Fibroblast of villous mesenchyme (primary cell): ENCODE measurements at places on chromosomes 5 and 9.

- no peak for DNase-seq
These were observed 66.2 kb downstream of the DRD1 start for GRCh38 chr5:175377816-175378215.

DNA sequence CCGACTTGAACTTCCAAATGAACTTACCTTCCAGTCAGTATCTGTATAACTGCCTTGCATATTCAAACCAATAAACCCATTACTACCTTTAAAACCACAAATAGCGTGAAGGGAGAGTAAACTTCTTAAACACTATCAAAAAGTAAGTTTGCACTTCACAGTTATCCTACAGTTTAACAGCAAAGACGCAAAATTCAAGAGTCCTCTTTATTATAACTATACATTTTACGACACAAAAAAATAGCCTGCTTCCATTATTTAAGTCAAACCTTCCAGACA lies 1.8 kb downstream of the PTBP3 start:
- no peak for DNase-seq

- DNase-seq = no peak
These were observed 21.4 kb downstream of the PIP5K1B start for GRCh38 chr9:68726489-68726888.

GRCh38 chr5:930866-931265 lies 38.2 kb downstream of the TRIP13 start:
- DNase-seq = no peak

DNA sequence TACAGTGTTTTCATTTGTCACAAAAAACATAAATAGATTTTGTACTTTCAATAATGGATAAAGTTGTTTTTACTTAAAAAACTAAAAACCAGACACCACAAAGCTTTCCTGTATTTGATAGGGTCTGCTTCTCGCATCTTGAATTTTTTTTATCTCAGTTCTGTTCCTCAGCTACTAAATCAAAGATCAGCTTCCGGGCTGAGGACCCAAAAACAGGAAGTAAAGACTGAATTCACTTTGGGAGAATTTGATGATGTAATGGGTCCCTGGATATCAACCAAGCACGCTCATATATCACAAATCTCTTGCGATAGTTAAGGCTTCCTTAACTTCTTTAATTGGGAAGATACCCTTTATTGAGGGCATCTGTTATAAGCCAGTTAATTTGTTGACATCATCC lies 24.1 kb downstream of the ITK start:
- DNase-seq = no peak

GRCh38 chr5:142906863-142907671 lies 136.9 kb downstream of the ARHGAP26 start:
- DNase-seq = peak; percentile 73

DNA sequence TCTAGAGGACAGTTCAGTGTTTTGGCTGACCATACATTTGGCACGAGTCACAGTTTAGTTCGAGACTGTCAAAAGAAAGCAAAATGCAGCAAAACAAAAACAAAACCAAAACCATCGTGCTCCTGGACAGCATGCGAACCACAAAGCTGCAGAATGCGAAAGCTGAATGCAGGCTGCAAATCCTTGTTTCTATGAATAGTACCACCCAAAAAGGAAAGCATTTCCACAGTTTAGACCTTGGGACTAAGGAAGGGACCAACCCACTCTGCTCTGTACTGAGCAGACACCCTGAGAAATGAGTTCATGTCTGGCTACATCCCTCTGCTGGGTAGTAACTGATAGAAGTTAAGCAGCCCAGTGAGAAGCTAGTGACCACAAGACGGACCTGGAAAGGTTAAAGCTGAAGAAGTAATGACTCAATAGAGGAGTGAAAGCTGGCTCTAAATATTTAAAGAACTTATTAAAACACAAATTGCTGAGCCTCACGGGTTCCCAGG lies 3.9 kb downstream of the GCNT4 start:
- peak; percentile 75 for DNase-seq

DNA sequence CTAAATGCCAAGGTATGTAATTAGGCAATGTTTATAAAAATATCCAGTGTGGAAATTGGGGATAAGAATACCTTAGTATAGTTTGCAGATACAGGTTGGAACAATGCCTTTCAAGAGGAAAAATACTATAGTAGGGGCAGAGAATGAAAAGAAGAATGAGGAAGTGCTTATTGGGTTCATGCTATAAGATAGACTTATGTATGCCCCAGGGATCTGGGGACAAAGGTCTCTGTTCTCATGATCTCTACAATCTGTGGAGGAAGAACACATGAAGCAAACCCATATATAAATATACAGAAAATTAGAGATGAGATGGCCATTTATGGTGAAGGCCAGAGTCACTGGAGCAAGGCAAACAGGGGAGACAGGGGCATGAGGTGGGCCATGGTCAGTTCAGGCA lies 106.5 kb upstream of the DAB2 start:
- no peak for DNase-seq

DNA sequence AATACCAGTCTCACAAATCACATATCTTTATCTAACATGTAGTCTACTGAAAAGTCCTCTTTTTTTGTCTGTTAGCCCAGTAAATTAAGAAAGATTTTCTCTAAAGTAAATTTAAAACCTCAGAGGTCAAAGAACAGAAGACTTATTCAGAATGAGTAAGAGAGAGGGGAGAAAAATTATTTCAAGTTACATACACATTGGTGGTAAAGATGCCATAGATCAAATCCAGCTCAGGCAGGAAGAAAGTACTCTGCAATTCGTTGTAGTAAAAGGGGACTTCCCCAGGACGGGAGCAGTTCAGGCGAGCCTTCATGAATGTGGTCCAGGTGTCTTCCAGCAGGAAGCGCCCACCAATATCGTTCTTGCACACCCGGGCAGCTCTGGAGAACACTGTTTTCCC lies 344.1 kb downstream of the SEMA5A start:
- DNase-seq = no peak

- no peak for DNase-seq
These were observed 13.0 kb downstream of the UBAP2 start for GRCh38 chr9:34035656-34036055.

DNA sequence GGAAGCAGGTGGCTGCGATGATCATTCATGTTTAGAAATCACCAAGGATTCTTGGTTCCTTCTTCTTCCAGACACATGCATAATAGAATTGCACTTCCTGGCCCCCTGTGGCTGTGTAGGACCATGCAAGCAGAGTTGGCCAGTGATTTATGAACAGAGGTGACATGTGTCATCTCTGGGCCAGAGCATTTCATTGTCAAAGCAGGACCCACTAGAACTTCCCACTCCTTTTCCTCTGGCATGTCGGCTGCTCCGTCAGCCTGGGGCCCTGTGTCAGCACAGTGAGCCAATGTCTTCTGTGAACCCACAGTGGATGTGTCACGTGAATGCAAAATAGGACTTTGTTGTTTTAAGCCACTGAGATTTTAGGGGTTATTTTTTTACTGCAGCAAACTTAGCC lies 59.2 kb downstream of the HSD17B3 start:
- DNase-seq = peak; percentile 11

DNA sequence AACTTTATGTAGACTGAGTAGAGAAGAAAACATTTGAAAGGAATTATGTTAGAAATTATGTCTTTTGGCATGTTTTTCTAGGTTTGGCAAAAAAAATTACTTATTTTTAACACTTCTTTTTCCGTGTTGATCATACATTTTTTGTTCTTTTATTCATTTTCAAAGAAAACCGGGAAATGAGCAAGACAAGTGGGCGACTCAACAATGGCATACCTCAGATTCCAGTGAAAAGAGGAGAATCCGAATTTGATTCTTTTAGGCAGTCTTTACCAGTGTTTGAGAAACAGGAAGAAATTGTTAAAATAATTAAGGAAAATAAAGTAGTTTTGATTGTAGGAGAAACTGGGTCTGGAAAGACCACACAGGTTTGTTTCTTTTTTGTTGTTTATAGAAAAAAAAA lies 12.9 kb downstream of the YTHDC2 start:
- DNase-seq = no peak

DNA sequence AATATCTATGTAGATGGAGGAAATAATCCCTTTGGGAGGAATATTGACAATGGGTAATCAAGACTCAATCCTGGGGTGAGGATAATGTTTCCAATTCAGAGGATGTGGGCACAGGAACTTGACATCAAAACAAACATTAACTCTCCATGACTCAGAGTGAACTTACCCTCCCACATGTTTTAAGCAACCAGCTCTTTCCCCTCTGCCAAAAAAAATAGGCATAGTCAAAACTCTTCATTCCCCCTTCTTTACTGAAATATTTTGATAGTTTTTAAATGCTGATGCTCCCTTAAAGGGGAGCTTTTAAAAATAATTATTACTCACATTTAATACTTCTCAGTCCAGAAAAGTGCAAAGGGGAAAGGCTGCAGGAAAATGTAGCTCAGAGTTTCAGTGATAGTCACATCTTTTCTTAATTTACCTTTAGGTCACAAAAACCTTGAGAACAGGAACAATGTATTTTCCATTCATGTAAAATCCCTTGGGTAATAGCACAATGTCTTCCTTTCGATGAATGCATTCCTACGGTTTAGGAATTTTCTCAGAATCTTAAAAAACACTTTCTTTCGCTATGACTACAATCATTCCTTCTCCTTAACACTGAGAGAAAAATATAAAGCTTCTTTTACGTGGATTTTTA lies 298.4 kb upstream of the GRAMD2B start:
- DNase-seq = peak; percentile 19

- DNase-seq = no peak
These were observed 104.8 kb downstream of the LPAR1 start for GRCh38 chr9:110933350-110934001.

- peak; percentile 56 for DNase-seq
These were observed 18.9 kb downstream of the MARCHF11 start for GRCh38 chr5:16160706-16161105.

- no peak for DNase-seq
These were observed 425.4 kb downstream of the DNAH5 start for GRCh38 chr5:13519131-13519530.

DNA sequence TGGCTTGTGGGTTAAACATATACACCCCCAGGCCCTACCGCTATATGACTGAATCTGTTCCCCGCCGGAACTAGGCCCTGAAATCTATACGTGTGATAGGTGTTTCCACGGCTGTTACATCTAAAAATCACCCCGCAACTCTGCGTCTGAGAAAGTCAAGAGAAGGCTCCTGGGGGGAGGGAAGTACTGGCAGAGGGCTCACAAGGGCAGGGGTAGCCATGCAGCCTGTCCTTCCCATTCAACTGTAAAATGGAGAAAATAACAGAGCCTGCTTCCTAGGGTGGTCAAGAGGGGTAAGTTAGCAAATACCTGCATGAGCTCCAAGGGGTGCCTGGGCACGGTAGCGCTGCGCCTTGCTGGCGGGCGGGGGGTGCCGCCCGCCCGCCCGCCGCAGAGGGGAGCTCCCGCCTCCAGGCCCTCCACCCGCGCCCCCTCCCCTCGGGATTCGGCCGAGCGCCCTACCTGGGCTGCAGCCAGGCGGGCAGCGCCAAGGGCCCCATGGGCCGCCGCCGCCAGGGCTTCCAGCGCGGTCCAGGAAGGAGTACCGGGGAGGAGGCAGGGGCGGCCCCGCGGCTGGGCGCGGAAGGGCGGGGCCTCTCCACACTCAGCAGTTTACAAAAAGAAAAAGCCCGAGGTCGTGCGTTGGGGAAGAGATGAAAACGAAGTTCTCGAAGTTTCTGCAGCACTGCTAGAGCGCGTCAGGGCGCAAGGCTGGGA lies at the start of gene HACD4:
TSS of gene HACD4 (minus strand) at position 550 of the 717 bp plus-strand sequence. CDS start at position 500, 50 bp downstream.
- DNase-seq = peak; percentile 56

DNA sequence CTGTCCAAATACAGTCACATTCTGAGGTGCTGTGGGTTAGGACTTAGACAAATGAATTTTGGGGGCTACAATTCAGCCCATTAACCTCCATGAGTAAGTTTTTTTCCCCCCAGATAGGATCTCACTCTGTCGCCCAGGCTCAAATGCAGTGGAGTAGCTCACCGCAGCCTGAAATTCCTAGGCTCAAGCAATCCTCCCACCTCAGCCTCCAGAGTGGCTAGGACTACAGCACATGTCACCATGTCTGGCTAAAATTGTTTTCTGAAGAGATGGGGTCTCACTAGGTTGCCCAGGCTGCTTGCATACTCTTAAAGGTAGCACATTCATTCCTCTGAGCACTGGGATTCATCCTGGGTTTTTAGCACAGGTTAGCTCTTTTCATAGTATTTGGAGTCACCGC lies 22.2 kb downstream of the PPP2CA start:
- no peak for DNase-seq

- no peak for DNase-seq
These were observed 258.4 kb downstream of the HCN1 start for GRCh38 chr5:45437752-45438151.

GRCh38 chr9:23493219-23493618 lies 332.8 kb downstream of the ELAVL2 start:
- DNase-seq = no peak

DNA sequence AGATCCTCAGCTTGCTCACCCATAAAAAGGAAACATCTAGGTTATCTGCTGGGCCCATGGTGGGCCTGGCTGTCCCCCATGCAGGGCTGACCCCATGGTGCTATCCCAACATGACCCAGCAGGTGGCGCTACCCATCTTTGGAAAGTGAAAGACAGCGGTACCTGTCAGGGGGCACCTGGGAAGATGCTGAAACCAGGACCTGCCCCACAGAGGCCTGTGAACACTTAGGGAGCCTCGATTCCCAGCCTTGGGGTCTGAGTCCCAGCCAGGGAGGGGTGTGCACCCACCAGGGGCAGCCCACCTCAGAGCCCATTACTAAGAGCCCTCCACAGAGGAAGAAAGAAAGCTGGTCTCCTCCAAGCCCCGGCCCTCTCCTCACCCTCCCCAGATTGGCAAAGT lies 46.6 kb upstream of the IPPK start:
- DNase-seq = peak; percentile 46

DNA sequence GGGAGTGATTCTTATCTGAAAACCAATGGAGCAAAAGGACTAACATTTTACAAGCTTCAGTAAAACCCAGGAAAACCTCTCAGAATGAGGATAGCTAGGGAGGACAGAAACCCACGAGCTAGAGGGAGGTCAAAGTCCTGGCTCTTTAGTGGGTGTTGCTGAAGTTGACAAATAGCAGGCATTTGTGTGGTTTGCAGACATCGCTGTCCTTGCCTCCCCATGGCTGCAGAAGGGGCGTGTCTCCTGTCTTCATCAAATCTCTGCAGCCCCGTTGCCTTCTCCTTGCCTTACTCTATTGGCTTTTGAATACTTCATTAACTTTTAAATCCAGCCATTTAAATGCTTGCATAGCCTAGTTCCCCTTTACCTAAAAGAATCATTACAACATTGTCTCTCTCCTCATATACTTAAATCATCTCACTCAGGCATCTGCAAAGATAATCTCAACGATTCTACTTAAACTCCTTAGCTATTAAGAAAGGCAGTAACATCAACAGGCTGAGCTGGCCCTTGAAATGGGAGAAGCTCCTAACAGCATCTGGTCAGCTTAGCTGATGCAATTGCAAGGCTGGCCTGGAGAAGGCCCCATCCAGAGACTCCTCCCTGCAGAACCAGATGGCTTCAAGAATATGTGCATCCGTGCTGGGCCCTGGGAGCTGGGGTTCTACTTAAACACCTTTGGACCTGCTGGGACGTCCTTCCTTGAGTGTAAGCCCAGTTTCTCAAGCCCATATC lies 152.8 kb upstream of the TAS2R1 start:
- DNase-seq = peak; percentile 98
